ENCODE measurements at places on chromosomes 1 and 21. TPM values are rescaled to one million over a fixed set of nuclear protein-coding genes. Genes with fewer than 3 reads are reported as not detected.

The PDZK1IP1 gene
- 0.65 TPM for total RNA-seq

DNA sequence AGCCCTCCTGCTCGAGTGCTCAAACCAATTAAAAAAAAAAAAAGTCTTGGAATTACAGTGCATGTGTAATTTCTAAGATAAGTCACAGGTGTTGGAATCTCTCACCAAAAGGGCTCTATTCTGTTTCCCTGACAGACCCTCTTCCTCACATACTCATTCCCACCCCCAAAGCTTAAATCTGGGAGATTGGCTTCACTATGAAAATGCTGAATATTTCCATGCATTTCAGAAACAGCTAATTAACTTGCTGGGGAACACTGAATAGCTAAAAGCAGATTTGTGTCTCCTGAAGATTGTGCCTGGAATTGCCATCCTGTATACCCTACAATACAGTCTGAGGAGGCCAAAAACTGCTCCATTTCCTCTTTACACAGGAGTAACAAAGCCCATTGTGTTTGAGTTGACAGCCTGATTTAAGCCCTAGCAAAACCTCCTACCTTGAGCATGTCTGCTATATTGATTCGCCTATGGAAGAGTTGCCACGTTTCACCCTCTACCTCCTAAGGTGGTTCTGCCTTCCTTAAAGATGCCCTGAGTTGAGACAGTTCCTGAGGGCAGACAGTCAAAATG lies 1.4 kb upstream of the PIK3R3 start:
- no peak for DNase-seq

The RGL1 gene
- 1.1 TPM for total RNA-seq

GRCh38 chr1:216113181-216113580 lies 310.1 kb downstream of the USH2A start:
- no peak for DNase-seq

The FAM151A gene
- total RNA-seq = not detected

The GPR37L1 gene
- not detected for total RNA-seq

The ZSCAN20 gene
- total RNA-seq = 4.7 TPM

DNA sequence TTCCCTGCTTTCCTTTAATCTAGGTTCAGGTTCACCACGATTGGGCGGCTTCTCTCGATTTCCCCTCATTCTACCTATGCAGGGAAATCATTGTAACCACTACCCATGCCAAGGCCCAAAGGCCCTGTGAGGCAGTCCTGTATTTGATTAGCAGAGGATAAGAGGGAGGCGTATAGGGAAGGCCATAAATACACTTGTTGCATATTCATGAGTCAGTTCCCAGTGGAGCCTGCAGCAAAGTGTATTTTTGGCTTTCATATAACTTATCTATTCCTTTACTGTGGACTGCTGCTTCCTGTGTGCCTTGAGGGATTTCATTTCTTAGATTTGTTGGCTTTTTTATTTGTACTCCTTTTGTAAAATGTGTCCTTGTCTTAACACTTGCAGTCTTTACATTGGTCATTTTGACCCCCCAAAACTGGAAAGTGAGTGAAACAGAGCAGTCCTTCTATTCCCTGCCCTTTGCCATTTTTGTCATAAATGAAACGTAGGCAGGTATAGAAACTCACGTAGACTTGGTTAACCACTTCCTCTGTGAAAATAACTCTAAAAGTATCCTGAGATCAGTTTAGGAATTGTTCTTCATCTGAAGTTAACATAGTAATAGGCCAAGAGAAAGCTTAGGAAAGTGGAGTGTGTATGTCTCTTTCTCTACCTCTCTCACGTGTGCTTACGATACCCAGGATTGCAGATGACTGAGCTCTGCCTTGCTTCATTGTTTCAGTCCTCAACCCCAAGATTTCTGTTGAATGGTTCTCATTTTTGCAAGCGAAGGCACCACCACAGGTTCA lies 19.6 kb upstream of the KCNQ4 start:
- no peak for DNase-seq

DNA sequence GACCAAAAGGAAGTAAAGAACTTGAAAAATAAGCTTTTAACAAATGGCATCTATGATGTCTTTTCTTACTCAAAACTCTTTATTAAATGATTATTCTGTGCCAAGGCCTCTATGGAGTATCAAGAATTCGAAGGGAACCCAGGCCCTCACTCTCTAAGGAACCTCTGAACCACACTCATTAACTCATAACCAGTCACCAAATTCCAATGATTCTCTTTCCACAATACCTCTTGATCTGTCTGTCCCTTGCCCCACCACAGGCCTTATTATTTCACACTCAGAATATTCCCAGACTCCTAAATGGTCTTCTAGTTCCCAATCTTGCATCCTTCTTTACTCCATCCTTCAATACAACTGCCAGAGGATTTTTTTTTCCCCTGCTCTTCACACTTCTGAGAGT lies 37.0 kb downstream of the PCSK9 start:
- DNase-seq = no peak

DNA sequence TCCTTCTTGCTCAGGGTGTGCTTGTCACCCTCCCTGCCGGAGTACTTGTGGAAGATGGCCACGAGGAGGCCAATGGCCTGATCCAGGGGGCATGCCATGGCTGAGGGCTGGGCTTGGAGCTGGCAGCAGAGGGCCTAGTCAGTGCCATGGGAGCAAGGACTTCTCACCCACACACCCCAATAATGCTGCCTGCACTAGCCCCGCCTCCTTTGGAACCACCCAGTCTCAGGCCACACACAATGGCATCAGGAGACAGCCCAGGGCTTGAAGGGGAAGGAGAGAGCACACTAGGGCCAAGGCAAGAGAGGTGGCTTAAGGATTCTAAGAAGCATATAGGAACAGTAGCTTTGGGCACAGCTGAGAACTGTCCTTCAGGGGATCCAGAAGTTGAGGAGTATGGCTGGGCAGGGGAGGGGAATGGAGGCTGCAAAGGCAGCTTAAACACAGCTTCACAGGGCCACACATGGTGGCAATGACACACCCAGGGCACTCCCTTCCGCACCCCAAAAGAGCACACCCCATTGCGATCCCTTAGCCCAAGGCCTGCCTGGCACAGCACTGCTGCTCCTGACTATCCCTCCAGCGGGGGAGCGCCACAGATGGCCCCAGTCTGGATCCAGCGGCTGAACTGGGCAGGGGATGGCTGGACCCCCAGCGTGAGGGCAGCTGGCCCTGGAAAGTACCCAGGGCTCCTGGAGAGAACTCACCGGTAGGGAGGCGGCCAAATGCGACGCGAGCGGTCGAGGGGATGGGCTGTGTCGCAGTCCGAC lies at the start of gene S100A6:
TSS of gene S100A6 (minus strand) at position 750 of the 770 bp plus-strand sequence. CDS start at position 98, 652 bp downstream.
- DNase-seq = no peak

DNA sequence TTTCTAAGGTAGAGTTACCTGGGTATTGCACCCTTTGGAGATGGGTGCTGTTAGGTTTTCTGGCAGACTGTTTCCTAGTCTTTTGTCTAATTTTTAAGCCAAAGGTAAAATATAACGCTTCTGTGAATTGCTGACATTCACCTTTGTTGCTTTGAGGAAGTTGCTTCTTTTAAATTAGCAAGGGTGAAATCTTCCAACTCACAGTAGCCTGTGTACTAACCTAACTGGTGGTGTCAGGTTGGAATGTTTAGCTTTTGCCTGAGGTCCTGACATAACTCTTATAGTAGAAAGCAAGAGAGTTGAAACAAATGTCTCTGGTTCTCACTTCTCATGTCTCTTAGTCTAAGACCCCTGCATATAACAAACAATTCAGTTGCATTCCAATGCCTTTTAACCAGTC lies 61.1 kb upstream of the LPGAT1 start:
- no peak for DNase-seq

The MEX3A gene
- 3.5 TPM for total RNA-seq

- DNase-seq = no peak
These were observed 76.5 kb downstream of the DHRS3 start for GRCh38 chr1:12541274-12542137.

The BARHL2 gene
- total RNA-seq = not detected

DNA sequence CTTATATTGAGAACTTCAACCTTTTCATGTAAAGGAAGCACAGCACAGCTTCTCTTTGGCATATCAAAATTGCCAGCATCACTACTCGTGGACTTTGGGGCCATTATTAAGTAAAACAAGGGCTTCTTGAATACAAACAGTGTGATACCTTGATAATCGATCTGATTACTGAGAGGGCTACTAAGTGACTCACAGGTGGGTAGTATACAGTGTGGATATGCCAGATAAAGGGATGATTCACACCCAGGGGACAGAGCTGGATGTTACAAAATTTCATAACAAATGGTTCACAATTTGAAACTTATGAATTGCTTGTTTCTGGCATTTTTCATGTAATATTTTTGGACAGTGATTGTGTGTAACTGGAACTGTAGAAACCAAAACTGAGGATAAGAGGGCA lies 15.4 kb downstream of the HDAC1 start:
- DNase-seq = no peak
